ENCODE measurements at places on chromosomes 6 and 20.

- DNase-seq = no peak
Measured at GRCh38 chr6:62615366-62616015, 329.5 kb upstream of the KHDRBS2 start.

DNA sequence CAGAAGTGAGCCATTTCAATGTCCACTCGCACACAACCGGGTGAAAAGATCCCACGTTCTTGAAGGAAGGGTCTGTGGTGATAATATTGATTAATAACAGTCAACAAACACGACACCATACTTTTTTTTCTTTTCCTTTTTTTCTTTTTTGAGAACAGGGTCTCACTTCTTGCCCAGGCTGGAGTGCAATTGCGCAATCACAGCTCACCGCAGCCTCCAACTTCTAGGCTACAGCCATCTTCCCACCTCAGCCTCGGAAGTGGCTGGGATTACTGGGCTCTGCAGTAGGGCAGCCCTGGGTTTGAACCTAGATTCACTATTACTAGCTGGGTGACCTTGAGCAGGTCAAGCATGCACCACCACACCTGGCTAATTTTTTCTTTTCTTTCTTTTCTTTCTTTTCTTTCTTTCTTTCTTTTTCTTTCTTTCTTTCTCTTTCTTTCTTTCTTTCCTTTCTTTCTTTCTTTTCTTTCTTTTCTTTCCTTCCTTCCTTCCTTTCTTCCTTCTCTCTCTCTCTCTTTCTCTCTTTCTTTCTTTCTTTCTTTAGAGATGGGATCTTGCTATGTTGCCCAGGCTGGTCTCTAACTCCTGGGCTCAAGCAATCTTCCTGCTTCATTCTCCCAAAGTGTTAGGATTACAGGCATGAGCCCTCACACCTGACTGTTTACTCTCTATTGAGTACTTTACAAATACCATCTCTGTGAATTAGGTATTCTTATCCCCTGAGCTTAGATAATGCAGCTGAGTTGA is 123.9 kb downstream of the SNX5 start:
- no peak for DNase-seq

DNA sequence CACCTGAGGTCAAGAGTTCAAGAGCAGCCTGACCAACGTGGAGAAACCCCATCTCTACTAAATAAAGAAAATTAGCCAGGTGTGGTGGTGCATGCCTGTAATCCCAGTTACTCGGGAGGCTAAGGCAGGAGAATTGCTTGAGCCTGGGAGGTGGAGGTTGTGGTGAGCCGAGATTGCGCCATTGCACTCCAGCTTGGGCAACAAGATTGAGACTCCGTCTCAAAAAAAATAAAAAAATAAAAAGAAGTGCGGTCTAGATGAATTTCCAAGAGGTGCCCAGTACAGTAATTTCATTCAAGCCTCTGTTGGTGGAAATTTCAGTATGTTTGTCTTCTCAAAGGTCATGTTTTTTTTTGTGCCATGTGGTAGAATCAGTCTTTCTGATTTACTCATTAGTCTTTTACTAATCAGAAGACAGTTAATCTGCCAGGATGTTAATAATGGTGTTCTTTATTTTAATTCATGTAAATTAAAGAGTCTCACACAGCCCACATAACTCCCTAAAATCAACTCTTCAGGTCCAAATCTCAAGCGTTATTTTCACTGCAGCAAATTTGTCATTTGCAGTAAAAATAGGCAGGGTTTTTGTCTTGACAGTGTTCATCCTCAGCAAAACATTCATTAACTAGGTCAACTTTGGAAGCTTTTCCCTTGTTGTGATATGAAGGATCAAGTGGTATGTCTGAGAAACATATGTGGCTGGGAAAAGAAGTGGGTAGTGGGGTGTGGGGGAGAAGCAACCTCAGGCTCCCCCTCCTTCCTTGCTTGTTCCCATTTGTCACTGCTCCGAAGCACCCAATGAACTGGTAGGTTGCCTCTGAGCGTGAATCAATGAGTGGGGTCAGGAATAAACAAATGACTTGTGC is 13.3 kb downstream of the TP53INP2 start:
- DNase-seq = no peak

- DNase-seq = no peak
Measured at GRCh38 chr20:25669826-25670422, 26.7 kb downstream of the ZNF337 start.

DNA sequence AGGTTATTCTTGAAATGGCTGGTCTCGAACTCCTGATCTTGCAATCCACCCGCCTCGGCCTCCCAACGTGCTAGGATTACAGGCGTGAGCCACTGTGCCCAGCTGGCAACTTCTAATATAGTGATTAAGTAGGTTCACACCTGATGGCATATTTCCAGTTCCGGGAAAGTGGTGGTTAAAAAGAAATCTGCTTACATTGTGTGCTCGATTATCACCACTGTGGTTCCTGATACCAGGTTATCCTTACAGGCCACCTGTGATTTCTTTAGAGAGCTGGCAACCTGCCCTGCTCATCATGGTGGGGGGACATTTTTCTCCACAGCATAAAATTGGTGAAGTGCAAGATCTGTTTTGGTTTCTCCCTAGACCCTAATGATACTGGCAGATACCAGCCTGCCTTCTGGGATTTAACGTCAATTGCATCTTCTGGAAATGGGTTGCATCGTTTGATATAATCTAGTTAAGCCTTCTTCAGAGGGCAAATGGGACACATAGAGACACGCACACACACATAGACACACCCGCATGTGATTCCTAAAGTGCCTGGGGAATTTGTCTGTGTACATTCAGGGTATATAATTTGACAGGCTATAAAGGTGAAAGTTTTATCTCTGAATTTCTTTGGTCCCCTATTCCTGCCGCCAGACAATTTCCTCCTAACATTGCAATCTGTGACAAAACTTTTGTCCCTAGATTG is 49.7 kb upstream of the CITED2 start:
- no peak for DNase-seq

DNA sequence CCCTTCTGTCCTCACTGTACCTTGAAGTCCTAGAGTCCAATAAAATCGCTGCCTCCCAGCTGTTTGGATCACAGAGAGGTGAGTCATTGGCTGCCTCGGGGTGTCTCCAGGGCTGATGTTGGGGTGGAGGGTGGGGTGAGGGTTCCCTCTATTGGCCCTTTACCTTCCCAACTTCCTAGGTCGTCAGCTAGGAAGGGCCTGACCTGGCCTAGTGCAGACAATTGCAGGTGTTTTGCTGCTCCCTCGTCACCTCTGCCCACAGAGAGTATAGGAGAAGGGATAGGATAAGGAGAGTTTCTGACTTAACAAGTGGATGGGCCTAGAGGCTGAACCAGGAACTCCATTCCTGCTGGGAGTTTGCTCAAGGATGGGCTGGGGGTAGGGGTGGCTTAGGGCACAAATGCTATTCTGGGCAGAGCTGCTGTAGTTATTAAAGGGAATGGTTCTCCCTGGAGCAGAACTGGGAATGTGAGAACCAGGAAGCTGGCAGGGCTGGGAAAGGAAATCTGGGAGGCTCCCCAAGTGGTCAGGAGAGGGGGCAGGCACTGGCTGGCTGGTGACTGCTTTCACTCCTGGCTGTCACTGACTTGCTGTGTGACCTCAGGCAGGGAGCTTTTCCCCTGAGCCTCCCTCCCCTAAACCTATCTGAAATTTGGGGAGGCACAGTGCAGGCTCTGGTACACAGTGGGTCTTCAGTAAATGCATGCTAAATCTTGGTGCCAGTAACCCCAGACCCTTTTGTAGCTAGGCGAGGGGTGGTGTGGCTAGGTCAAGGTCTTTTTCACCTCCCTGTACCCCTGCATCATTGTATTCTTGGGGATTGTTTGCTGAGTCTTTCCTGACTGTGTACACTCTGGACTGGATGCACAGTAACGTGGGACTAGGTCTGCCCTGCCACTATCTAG is 1.5 kb downstream of the TP53INP2 start:
- no peak for DNase-seq

GRCh38 chr6:52603000-52603795 is 26.3 kb upstream of the TRAM2 start:
- no peak for DNase-seq

GRCh38 chr6:170393807-170394399 is 87.3 kb downstream of the FAM120B start:
- no peak for DNase-seq

DNA sequence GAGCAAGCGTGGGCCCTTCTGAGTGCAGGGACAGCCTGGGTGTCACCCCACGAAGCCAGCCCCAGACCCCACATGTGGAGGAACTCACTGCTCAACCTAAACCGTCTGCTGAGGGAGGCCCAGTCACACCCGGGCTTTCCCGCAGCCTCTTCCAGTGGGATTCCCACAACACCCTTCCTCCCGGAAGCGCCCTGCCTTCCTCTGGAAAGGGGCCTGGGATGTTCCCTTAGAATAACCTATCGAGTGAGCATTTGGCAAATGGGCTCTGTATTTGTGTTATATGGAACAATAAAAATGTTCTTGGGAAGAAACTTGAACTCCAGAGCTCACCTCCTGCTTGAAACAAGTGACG is 100.0 kb upstream of the DUSP22 start:
- DNase-seq = no peak

GRCh38 chr6:40183902-40184301 is 249.6 kb upstream of the MOCS1 start:
- DNase-seq = no peak

- no peak for DNase-seq
Measured at GRCh38 chr6:106974336-106974998, at the start of gene CD24. Gene CD24 (minus strand): TSS chr6:106974729. CDS start chr6:106974646, 83 bp downstream.
